ENCODE measurements at places on chromosomes 12 and 14.

DNA sequence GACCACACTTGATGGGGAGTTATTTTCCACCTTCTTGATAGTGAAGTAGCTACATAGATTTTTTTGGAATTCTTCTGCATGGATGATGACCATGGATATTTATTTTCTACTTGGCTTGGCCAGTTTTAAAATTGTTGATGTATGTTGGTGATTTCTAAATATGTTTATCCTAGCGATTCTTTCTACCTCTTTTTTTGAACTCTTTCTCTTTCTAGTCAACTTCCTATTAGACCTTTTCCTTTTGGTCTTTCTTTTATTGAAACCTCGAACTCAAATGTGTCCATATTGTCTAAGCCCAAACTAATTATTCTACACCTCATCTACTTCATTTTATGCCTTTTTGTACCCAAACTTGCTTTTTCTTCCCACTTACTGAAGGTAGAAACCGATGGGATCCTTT is 37.0 kb downstream of the CCDC91 start:
- DNase-seq = no peak

GRCh38 chr12:130863298-130863697 is 8.6 kb upstream of the RAN start:
- no peak for DNase-seq

GRCh38 chr14:76007852-76008251 is 22.3 kb downstream of the IFT43 start:
- no peak for DNase-seq

GRCh38 chr12:120538281-120539156 is 4.4 kb downstream of the RNF10 start:
- DNase-seq = no peak

GRCh38 chr14:37501877-37502276 is 93.2 kb downstream of the FOXA1 start:
- DNase-seq = no peak

DNA sequence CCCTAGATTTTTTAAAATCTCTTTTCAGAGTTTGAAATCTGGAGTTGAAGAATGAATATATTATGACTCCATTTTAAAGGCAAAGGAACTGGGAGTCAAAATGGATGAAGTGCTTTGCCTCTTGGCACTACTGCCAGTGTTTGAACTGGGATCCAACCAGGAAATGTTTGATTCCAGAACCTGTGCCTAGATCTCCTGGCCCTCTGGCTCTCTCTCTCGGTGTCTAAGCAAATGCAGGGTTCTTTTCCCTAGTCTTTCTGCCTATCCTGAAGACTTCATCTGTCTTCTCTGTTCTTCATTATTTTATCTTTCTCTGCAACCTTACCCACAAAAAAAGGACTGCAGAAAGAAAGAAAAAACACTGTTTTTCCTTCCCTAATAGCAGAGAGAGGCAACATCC is 17.0 kb downstream of the BTG1 start:
- no peak for DNase-seq

GRCh38 chr12:72448805-72449204 is 176.6 kb downstream of the TRHDE start:
- no peak for DNase-seq

DNA sequence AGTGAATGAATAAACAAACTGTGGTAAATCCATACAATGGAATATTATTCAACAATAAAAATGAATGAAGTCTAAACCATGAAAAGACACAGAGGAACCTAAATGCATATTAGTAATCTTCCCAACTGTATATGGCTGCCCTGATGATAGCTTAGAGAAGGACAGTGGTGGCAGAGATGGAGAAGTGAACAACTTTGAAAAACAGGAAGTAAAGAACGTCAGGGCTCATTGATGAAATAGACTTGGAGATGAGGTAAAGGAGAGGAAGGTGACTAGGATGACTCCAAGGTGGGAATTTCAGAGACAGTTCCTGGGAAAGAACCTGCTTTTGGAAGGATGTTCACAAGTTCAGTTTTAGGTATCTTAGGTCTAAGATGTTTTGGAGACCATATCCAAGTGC is 36.3 kb upstream of the NT5DC3 start:
- no peak for DNase-seq

DNA sequence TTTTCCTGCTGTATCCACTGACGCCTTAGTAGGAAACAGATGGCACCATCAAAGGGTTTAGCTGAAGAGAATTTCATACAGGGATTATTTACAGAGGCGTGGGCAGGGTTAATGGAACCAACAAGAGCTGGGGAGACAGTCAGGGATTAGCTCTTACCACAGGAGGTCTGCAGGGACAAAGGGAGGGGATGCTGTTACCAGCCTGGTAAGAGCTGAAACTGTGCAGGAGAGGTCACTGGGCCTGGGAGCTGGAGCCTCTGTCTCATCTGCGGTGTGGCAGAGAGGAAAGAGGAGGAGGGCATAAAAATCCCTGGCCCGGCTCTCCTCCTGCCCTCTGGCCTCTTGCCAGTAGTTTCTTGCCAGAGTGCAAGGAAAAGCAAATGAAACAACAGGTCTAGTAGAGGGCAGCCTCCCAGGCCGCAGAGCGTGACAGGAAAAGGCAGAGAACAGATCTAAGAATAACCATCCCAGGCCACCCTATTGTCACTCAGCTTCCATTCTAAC is 18.9 kb upstream of the POC1B start:
- no peak for DNase-seq

GRCh38 chr12:21695986-21696385 is 38.3 kb upstream of the LDHB start:
- no peak for DNase-seq

DNA sequence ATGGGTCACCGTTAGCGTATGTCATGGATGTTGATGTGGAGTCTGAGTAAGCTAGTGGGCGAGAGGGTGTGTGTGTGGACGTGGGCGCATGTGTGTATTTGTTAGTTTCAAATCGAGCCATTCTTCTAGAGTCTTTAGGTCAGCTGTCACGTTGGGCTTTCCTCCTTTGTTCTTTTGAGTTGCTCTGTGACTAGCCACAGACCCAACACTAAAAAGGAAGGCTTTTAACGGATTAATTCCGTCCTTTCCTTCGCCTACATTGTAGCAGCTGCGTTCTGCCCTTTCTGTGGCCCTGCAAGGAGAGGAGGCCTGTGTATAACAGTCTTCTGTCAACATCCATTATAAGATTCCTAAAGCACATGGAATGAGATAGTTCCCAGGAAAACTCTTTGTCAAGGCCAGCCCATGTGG is 117.2 kb upstream of the DNM1L start:
- no peak for DNase-seq

- DNase-seq = no peak
These were observed 21.3 kb downstream of the PSMC1 start for GRCh38 chr14:90277581-90278198.

DNA sequence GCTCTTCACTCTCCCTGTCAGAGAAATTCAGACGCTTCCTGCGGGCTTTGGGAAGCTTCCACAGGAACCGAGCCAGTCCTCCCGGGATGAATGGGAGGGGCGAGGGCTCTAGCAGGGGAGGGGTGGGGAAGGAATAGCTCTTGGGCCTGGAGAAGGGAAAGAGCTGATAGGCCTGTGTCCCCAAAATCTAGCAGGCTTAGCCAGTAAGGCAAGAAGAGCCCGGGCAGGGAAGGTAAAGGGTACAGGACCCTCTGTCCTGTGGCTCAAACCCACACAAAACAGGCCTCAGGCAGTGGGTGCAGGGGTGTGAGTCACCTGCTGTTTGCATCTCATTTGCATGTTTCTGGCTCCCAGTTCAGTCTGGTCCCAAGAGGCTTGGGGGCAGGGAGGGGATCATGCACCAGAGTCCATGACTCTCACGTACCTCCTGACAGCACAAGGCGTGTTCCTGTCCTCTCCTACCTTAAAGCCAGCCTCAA is 8.7 kb upstream of the SMUG1 start:
- no peak for DNase-seq

GRCh38 chr14:26200687-26201086 is 397.1 kb downstream of the NOVA1 start:
- DNase-seq = no peak

DNA sequence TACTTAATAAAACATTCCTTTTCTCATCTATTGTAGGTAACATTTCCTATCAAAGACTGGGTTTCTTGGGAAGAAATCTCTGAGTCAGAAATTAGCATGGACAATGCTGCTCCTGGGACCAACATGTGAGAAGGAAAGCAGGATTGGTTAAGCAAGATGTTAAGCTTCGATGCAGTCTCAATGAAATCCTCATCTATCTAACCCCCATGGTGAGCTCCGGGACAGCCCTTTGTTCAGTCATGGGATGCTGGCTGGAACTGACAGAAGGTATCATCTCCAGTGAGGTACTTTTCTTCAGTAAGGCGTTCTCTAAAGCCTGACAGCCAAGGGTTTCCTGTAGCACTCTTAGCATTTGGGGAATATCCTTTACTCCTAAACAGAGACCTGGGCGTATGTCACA is 82.8 kb upstream of the SINHCAF start:
- no peak for DNase-seq

- no peak for DNase-seq
These were observed 42.8 kb downstream of the ZNF664 start for GRCh38 chr12:124015494-124016461.

- no peak for DNase-seq
These were observed 831 bp downstream of the CRIP1 start for GRCh38 chr14:105487449-105487985.

DNA sequence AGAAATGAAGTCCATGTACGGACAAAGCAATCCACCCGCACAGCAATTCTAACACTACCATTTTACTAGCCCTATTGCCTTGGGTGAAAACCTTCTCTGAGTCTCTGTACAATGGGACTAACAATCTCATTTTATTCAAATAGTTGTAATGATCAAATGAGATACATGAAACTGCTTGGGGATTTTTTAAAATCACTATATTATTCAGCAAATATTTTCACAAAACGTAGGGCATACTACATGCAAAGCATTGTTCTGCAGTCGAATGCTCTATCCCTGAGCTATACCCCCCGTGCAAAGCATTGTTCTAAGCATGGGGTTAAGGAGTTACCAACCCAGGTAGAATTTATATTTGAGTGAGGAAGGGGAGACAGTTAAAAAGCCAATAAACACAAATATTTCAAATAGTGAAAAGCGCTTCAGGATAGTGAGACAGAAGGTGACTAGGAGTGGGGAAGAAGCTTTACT is 554 bp upstream of the ATF7 start:
- DNase-seq = no peak

GRCh38 chr14:102320033-102320660 is 601 bp downstream of the ZNF839 start:
- DNase-seq = no peak

GRCh38 chr12:90216815-90217214 is 508.2 kb upstream of the ATP2B1 start:
- no peak for DNase-seq

DNA sequence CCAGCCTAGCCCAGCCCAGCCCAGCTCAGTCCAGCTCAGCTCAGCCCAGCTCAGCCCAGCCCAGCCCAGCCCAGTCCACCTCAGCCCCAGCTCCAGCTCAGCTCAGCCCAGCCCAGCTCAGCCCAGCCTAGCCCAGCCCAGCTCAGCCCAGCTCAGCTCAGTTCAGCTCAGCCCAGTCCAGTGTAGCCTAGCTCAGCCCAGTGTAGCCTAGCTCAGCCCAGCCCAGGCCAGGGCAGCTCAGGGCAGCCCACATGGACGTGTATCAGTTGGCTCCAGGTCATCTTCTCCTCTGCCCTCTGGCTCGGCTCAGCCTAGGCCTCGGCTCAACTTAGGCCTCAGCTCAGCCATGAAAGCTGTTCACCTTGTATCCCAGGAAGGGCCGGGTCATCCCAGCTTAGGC is 64.7 kb downstream of the TMEM121 start:
- no peak for DNase-seq

- DNase-seq = no peak
These were observed 1.6 kb downstream of the CACNA1C start for GRCh38 chr12:2054091-2055018.

DNA sequence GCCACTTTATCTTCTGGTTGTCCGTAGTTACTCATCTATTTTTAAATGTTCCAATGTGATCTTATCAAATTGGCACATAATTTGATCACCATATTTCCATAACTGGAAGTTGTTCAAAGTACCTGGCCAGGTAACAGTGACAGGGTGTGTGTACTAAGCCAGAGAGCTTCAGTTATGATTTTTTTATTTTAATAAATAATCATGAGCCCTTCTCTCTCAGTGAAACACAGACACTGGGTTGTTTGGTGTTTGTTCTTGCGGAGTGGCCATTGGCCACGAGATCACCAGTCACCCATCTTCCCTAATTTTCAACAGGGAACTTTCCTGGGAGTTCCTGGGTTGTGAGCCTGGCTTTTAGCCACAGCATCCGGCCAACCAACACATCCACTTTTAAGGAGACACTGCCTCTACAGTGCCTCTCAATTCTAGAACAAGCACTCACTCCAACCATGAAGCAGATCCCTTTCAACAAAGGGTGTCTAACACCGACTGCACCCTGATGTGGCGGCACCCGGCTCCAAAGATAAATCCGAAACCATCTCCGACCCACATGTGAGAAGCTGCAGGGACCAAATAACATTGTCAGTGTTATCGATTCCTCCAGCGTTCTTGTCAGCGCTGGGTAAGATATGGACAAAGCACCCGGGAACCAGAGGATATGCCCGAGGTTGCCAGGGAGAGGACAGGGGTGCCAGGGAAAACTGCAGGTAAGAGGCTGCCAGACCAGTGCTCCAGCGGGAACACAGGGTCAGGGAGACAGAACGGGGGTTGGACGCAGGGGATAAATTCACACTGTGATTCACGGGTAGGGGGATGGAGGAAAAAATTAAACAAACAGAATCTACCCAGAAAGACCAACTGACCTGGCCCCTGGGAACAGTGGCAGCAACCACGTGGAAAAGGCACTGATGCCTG is 49.9 kb downstream of the FOXN3 start:
- no peak for DNase-seq

DNA sequence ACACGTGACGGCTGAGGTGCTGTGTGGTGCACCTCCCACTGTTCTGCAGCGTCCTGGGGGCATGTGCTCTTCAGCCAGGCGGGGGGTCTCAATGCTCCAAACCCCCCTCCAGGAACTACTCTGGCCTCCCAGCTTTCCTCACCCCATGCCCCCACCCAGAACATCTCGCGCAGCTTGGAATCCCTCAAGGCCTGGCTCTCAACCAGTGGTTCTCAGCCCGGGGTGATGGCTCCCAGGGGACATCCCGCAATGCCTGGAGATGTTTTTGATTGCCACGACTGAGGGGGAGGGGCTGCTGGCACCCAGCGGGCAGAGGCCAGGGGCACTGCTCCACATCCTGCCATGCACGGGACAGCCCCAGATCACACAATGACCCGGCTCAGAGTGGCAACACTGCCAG is 78.9 kb upstream of the DICER1 start:
- no peak for DNase-seq

Measured in NCI-H1417 treated with DMSO at 0.1 percent for 48 hours (cell line).